NK-92 treated with Interleukin-12 subunit alpha and Interleukin-12 subunit beta, amount 100 ng/mL, for 24 hours (cell line): ENCODE measurements at places on chromosomes 2 and 18.

- DNase-seq, result no peak
These were observed 95.0 kb downstream of the TMEM185B start for GRCh38 chr2:120128216-120128615.

DNA sequence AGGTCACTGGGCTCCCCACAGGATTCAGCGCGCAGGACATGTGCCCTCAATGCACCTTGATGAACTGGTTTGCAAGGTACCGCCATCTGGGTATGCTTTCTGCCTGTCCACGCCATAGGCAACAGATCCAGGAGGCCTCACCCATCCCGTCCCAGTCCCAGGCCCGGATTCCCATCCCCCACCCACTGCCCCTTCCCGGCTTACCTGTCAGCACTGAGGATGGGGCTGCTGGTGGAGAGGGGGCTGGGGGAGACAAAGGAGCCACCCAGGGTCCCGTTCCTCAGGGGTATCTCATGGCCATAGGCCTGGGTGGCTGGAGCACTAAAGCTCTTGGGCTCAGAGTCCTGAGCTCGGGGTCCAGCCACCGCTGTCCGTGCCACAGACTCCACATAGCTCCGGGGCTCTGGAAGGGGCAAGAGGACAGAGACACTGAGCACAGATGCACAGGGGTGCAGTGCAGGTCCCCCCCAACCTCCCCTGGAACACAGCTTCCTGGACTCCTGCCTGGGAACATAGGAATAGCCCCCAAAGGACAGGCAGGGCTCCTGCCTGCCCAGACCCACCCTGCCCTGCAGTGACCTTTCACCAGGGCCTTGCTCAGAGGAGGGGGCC lies 181.2 kb downstream of the TNS1 start:
- no peak for DNase-seq

GRCh38 chr2:215397632-215398341 lies 38.1 kb downstream of the FN1 start:
- no peak for DNase-seq

DNA sequence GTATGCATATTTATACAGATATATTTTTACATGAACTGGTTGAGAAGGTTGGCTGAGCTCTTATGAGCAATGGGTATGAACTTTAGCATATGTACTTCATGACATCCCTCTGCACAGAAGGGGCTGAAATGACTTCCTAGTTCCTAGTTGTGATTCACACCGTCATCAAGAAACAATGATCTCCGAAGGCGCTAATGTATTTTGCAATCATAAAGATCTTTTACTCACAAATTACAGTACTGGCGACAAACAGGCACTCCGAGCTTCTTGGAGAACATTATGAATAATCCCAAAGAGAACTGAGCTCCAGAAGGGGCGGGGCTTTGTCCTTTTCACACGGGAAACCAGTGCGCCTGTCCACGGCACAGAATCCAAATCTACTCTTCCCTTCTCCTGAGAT lies 18.1 kb downstream of the BCL2 start:
- no peak for DNase-seq

DNA sequence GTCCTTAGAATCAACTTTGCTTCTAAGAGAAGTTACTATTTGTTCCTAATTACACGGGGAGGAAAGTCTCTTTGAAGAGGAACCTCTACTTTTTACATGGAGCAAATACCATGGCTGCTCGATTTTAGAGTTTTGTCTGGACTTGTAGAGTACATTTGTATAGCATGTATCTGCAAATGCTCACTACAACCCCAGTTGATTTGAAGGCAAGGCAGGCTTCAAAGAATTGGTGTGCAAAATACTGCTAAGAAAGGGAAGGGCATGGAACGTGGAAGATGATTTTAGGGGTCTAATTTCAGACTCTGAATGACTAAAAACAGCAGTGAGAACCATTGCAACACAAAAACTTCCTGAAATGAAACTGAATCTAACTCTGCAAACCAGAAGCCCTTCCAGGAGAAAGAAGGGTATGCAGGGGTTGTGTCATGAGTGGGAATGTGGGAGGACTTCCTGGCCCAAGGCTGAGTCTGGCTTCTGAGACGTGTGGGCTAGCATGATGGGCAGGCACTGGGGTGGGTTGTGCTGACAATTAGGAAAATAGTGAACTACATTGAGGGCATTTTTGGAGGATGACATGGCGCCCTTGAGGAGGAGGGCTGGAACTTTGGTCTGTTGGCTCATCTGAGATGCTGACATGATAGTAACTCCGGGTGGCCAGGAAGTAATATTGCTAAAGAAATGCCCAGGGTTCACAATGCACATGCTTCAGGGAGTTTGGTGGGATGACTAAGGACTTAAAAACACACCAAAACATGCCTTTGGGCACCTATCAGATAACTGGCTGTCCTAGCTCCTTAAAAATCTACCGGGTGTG lies 18.9 kb upstream of the IL1R2 start:
- DNase-seq, result no peak

- DNase-seq, result no peak
These were observed 45.6 kb upstream of the RASGRP3 start for GRCh38 chr2:33430856-33431255.

- no peak for DNase-seq
These were observed 307.4 kb upstream of the VWC2L start for GRCh38 chr2:214103276-214104001.

- DNase-seq, result no peak
These were observed 105.4 kb downstream of the KCNH7 start for GRCh38 chr2:162732946-162733698.

DNA sequence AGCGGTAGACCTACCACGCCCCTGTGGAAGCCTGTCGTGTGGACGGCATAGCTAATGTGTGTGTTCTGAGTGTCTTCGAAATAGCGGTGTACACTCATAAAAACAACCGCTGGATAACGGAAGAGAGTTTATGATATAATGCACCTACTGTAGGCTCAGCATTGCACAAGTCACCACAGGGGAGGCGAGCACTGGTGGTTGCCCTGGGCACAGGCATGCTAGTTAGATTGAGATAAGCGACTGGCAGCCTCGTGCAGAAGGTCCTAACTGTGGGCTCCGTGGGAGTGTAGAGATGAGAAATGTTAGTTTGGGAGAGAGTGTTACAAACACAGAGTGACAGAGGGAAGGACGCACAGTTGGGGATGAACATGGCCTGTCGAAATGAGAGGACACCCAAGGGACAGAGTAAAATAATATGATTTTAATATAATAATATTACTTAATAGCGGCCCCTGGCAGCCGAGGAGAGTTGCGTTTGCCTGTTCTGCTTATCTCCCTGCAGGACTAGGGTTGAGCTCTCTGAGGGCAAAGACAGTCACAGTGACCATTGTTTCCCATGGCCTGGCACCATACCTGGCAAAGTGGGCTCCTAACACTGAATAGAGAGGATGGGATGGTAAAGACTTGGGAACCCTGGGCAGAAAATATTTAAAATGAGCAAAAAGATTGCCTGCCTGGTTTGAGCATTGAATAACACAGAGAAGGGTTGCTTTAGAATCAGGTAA lies 204.2 kb downstream of the GBX2 start:
- DNase-seq, result no peak

- DNase-seq, result no peak
These were observed 99.6 kb upstream of the LHCGR start for GRCh38 chr2:48855142-48855541.

DNA sequence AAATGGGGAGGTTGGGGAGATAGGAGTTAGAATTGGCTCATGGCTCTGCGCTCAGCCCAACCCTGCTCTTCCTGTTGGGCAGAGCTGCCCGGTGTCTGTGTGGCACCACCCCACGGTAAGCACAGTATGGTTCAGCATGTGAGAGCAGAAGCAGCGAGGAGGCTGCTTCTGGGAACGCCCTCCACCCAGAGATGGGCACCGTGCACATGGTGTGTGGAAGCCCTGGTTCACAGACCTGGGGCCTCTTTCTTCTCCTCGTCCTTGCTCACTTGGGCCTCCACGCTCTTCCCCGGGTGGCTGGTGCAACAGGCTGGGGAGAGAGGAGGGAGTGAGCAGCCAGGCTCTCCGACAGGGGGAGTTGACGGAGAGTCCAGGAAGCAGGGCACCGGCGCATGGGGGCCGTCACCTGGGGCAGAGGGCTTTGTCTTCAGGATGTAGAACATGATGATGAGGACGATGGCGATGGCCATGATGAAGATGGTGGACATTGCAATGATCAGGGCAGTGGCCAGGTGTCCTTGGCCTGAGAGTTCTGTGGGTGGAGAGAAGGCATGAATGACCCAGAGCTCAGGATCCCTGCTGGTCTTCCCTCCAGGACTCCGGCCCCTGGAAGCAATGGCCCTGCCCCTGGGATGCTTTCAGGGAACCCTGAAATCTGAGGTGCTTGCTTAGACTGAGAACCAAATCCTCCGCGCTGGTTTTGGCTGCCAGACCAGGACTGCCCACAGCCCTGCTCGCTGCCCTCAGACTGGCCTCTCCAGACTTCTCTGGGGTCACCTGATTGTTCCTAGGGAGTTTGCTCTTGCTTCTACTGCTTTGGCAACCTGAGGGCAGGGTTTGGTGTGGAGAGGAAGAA lies 78.3 kb downstream of the EDAR start:
- no peak for DNase-seq

DNA sequence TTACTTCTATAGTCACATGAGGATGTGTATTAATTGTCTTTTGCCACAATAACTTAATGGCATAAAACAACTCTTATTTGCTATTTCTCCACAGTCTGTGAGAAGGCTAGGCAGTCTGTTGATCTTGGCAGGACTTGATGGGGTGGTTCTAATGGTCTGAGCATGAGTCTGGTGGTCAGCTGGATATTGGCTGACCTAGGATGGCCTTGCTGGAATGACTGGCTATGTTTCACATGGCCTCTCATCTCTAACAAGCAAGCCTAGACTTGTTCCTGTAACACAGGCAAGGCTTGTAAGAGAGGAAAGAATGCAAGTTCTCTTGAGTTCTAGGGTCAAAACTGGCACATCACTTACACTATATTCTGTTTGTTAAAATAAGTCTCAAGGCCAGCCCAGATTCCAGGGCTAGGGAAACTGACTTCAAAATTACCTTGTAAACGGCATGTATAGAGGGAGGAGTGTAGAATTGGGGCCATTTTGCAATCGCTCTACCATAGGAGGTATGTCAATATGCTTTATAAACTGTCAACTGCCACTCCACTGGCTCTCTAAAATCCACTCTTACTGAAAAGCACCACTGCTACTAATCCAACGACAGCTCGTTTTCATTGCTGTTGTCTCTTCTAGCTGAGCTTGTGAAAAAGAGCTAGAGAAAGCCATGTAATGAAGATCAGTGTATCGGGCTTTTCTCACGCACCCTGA lies 325.0 kb upstream of the PKDCC start:
- no peak for DNase-seq
